Peyer's patch (tissue), 4 donors: ENCODE measurements at places on chromosomes 6 and 20. TPM values are rescaled to one million over a fixed set of nuclear protein-coding genes. Genes with fewer than 3 reads are reported as not detected.

The TAAR1 gene
- total RNA-seq = not detected

The GABRR1 gene
- total RNA-seq = not detected

The CDH22 gene
- total RNA-seq = not detected

- no peak for DNase-seq
Observed at GRCh38 chr20:57893366-57893999, 183.7 kb upstream of the PMEPA1 start.

DNA sequence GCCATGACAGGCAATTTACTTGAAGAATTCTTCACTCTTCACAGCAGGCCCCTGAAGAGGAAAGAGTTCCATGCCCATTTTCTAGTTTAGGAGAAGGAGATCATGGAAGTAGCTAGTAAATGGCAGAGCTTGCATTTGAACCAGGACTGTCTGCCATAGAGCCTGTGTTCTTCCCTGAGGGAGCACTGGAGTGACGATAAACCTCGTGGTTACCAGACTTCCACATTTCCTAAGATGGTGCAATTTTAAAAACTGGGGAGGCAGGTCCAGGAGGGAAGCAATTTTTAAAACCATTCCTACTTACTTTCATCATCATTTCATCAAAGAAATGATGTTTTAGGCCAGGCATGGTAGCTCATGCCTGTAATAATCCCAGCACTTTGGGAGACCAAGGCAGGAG, 36.8 kb downstream of the STK35 start:
- no peak for DNase-seq

DNA sequence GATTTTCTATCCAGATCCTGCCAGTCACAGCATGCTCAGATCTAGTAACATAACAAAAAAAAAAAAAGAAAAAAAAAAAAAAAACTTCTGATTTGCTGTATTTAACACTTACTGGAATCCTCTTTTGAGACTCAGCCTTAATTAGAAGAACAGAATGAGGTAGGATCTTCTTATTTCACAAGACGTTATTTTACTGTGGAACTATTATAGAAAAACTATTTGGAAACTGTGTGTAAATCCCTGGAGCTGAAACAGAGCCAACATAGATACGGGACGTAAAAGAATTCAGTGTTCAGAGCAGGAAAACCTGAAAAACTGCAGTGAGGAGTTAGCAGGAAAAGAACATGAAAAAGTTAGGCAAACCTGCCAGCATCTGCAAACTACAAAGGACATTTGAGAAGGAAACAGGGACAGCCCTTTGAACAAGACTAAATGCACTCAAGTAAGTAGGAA, 3.4 kb upstream of the ZNF217 start:
- DNase-seq = no peak
